ENCODE measurements at places on chromosomes 5 and 9.
A peak's percentile ranks its signal among the peaks of the same experiment; 100 is the strongest.

GRCh38 chr5:173327948-173328843 is at the start of gene STC2:
STC2 (minus strand) TSS chr5:173328414; CDS start chr5:173328193, 221 bp downstream.
- peak; percentile 99 for DNase-seq

DNA sequence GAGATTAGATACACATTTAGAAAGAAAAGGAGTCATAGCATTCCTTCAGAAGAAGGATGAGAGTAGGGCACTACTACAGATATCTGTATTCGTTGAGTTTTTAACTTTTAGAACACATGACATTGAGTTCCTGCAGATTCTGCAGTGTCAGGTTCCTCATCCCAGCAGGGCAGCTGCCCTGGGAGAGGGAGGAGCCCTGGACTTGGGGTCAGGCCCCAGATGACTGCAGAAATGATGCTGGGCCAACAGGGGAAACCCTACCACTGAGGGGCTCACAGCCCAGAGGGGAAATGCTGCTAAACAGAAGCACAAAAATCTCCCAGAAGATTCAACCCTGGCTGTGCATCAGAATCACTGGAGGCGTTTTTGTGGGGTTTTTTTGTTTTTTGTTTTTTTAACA is 68.9 kb upstream of the TAF1L start:
- no peak for DNase-seq

DNA sequence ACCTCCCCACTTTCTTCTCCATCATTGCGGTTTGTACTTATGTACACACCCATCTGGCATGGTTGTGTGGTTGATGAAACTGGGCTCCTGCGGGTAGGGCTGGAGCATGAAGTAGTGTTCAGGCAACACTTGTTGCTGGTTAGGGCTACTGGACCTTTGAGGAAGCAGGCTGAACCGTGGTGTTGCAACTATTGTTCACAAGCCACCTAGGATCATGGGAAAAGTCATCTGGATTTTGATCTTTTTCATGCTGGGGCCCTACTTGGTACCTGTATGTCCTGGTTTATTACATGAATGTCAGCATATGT is 40.1 kb upstream of the TIFAB start:
- no peak for DNase-seq

DNA sequence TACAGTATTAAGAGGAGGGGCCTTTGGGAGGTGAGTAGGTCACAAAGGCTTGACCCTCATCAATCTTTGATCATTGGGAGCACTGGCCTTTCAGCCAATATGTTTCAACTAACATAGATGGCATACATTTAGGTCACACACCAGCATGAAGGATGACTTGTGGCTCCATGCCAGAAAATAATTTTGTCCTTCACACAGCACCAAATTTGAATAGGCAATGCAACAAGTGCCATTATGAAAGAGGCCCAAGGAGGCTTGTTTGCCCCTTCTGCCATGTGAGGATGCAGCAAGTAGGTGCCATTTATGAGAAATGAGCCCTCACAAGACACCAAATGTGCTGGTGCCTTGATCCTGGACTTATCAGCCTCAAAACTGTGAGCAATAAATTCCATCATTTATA is 81.1 kb downstream of the JAKMIP2 start:
- DNase-seq = no peak

GRCh38 chr9:3947859-3948438 is 351.9 kb downstream of the GLIS3 start:
- no peak for DNase-seq

DNA sequence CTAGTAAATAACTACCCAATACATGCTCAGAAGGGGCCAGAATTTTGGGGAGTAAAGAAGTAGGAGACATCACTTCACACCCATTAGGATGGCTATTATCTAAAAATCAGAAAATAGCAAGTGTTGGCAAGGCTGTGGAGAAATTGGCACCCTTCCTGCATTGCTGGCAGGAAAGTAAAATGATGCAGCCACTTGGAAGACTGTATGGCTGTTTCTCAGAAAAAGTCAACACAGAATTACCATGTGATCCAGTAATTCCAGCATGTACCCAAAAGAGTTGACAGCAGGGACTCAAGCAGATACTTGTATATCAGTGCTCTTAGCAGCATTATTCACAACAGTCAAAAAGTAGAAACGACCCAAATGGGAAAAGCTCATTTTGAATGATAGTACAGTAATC is 107.6 kb downstream of the APBA1 start:
- DNase-seq = no peak

GRCh38 chr9:38000735-38001134 is 68.3 kb downstream of the SHB start:
- no peak for DNase-seq

DNA sequence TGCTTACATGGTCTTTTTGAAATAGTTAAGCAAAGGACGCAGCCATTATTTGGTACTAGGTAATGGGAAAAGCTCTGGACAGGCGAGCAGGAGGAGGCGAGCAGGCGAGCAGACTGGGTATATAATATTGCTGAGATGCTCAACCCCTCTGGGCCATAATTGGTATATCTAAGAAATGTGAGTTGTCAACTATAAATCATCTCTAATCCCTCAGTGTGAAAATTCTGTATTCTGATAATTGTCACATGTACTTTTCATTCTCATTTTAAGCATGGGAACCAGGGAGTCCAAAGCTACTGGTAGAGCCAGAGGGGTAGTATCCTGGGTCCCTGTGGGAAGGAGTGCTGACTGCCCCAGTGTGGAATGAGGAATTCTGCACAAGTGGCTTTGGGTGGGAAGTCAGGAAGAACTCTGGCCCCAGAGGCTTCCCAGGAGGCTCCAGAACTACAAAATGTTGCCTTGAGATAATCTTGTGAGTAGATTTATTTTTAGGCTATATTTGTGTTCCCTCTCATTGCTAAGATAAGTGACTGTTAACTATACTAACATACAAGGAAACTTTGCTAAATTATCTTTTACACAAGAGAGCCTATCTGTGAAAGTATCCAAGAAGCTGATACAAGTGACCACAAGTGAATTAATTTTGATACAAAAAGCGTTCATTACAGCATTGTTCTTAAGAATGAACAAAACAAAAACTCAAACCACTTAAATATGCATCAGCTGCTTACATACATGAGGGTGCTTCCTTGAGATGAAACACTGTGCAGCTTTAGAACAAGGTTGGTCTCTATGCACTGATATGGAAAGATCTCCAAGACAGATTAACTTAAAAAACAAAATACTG is 70.5 kb upstream of the TNFAIP8 start:
- no peak for DNase-seq

DNA sequence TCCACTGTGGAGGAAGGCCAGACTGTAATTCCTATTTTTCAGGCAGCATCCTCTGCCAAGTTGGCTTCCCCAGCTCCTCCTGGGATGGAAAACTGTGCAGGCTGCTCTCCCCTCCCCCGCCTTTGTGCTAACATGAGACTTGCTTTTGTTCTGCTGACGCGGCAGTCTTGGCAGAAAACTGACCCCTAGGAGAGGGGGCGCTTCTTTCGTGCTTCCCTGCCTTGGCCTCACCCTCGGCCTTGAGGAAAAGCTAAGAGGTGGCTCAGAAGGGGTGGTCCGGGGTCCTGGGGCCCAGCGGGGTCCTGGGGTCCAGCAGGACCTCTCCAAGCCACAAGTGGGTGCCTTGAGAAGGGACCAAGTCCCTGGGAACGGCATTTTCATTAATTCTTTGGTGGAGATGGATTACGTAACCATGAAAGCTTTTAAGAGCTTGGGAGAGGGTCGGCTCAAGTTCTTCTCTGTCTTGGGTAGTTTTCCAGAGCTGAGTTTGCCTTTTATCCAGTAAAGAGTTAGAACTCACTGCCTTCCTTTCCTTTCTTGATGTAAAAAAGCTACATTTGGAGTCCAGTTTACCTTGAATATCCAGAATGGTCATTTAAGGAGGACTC is 51.0 kb downstream of the SH3PXD2B start:
- DNase-seq = no peak

GRCh38 chr9:125493384-125493783 is 213.6 kb downstream of the MAPKAP1 start:
- DNase-seq = no peak

DNA sequence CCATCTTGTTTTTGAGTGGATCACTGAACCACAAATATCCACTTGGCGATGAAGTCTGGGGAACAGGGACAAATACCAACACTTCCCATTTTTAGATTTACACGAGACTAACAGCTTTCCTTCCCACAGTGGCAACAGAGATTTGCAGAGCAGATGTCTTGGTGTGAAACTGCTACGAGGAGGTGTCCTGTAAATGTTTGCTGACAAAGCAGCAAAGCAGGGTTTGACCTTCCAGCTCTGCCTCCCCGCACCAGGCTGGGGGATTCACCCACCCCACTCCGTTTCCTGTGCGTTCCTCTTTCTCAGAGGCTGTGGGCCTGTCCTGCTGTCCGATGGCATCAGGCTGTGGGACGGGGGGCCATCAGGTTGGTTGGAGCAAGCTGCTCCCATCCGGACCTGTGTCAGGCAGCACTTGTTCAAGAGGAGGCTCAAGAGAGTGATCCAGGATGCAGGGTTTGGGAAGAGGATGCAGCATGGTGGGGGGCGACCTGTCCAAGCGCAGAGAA is 693 bp upstream of the RGS3 start:
- DNase-seq = no peak

DNA sequence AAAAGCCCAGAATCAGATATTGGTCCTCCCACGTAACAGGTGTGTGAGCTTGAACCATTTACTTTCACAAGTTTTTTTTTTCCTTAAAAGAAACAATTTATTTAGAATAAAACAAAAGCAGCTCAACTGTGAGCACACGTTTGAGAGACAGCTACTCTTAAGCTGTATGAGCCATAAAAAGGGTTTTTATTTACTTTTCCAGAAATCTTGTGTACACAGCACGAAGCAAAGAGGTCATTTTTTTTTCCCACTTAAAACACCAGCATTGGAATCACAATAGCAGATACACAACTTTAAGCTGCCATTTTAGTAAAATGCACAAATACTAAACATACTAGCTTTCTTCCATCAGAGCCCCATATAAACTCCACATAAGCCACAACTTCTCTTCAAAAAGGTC is 44.6 kb downstream of the JAKMIP2 start:
- DNase-seq = no peak

DNA sequence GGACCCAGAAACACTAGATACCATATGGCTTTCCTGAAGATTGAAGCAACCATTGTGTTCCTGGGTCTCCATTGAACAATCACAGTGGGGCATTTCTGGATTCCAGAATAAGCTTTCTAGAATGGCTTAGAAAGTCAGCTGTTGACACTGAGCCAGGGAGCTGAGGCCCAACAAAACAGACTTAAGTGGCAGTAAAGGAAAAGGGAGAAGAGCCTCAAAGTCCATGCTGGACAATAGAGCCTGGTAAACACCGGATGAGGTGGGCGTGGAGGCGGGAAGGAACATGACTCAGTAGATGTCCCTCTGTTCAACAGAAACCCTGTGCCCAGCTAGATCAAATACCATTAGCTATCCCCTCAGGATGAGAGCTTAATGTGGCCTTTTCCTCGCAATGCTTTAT is 14.8 kb downstream of the SPARC start:
- no peak for DNase-seq

DNA sequence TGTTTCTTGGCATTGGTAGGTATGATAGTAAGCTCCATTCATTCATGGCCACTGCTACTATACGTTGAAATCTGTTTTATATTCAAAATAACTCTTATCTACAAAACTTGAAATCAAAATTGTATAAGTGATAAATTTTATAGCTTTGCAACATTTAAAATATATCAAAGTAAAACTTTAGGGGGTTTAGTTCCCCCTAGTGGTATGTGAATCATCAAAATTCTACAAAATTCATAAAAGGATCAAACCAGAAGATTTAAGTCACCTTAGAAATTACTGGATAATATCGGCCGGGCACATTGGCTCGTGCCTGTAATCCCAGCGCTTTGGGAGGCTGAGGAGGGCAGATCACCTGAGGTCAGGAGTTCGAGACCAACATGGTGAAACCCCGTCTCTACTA is 243.0 kb upstream of the CDH18 start:
- no peak for DNase-seq

DNA sequence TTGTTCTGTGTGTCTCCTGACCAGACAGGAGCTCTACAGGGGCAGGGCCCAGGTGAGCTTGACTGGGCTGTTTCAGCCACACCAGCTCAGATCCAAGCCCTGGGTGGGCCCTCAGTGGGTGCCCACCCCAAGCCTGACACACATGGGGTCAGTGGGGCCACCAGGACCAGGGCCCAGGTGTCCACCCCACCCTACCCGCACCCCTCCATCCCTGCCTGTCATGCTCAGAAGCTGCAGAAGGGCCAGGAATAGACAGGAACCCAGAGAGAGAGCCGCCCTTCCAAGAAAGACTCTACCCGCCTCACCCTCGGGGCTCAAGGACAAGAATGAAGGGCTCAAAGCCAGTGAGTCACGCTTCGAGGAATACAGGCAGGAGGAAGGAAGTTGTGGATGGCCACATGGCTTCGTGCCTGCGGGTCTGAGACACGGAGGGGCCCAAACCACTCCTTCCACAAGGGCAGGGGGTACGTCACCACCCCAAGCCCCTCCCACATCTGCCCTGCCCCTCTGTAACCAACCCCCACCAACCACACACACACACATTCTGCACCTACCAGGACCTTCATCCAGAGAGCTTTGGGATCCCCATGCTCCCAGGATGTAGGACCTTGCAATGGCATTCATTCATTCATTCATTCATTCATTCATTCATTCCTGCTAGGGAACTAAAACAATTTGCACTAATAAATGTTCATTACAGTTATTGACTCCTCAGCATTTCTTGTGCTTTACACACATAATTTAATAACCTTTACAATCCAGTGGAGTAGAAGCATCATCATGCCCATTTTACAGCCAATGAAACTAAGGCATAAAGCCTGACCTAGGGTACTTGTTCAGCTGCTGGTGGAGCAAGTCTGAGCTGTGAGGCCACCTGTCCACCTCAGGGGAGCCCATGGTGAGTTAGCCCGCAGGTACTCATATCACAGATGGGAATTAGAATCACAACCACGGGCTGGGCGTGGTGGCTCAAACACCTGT is 55.9 kb upstream of the STXBP1 start:
- no peak for DNase-seq

DNA sequence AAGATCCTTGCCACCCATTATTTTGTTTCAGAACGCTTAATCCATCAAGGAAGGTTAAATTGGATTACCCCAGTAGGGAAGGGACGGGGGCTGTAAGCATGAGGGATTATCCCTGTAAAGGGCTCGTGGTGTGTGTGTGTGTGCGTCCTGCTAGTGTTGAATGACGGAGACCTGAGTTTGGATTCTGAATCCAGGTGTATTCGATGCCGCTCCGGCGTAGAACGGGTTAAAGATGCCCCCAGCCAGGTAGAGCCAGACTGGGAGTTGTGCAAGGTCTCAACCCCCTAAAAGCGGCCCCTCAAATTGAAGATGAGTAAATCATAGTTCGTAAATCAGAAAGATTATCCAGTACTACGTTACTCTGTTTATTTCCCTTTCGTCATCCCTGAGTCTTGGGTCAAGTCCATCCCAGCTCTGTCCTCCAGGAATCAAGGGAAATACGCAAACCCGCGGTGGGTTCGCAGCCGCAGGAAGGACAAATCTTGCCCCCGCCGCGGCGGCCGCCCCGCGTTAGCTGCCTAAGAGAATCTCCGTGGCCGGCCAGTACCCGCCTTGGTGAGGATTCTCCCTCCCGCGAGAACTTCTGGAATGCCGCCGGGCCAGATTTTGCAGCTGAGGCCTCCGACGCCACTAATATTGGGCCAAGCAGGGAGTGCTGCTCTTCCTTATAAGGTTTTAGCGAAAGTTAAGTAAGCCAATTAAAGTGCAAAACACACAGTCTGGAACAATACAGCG is 586 bp upstream of the MTAP start:
- DNase-seq = no peak

- DNase-seq = no peak
Measured at GRCh38 chr9:89530726-89531125, 32.8 kb upstream of the SEMA4D start.
